ENCODE measurements at places on chromosomes 4 and X.

DNA sequence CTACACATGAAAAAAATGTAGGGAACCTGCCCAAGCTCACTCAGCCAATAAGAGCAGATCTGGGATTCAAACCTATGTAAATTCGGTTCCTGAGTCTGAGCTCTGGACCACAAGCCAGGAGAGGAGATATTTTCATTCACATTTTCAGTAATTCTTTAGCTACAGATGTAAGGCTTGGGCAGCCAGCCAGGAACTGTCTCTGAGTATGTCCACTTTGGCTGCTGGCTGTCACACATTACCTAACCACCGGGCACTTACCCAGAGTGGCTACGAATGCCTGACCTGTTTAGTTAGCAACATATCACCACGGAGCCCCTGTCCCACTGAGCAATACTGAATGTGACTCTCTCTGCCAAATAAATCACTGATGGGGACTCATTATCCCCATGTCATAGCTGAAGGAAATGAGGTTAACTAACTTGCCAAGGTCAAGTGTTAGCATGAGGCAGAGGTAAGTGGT is 15.3 kb downstream of the USP46 start:
- DNase-seq: peak; percentile 48

- no peak for DNase-seq
Observed at GRCh38 chrX:53317365-53318069, 36.1 kb upstream of the IQSEC2 start.

DNA sequence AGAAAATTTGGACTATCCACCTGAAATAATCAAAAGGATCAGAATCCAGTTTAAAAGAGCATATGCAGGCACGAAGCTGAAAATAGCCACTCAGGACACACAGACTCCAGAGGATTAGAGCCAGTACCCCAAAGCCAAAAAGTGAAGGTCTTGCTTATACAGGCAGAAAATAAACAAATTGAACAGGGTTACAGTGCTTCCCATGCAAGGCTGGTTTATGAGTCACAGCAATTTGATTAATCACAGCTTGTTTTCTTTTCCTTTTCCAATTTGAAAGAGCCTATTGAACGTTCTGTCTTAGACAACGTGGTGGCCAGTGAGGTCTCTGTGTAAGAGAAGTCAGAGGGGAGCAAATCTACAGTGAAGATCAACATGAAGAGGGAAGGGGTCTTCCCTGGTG is 10.2 kb downstream of the HGFAC start:
- no peak for DNase-seq

- no peak for DNase-seq
Observed at GRCh38 chr4:20831746-20832145, 131.5 kb downstream of the PACRGL start.

GRCh38 chrX:21666679-21667078 is 8.5 kb upstream of the KLHL34 start:
- DNase-seq: no peak

DNA sequence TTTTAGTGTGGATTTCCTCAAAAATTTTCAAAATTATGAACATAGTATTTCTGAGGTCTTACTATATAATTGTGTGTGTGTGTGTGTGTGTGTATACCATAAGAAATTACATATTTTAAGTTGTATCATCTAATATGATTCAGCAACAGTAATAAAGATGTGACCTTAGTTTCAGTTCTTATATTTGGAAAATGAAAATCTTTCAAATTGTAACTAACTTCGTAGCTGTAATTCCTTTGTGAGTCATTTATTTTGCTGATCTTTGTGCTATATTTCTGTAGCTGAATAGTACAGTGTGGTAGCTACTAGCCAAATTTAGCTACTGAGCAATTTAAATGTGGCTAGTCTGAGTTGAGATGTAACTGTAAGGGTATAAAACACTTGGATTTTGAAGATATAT is 116.4 kb downstream of the RAP1GDS1 start:
- no peak for DNase-seq

- DNase-seq: no peak
Observed at GRCh38 chrX:101028562-101028961, 23.3 kb downstream of the TRMT2B start.

DNA sequence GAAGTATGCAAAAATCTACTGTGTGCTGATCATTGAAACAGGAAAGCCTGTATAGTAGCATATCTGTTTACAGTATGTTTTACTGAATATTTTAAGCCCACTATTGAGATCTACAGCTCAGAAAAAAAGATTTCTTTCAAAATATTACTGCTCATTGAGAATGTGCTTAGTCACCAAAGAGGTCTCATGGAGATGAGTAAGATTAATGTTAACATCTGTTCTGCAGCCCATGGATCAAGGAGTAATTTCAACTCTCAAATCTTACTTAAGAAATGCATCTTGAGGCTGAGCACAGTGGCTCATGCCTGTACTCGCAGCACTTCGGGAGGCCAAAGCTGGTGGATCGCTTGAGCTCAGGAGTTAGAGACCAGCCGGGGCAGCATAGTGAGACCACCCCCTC is 3.3 kb downstream of the RNF4 start:
- DNase-seq: no peak

- DNase-seq: no peak
Observed at GRCh38 chr4:138348055-138348454, 105.9 kb upstream of the SLC7A11 start.

DNA sequence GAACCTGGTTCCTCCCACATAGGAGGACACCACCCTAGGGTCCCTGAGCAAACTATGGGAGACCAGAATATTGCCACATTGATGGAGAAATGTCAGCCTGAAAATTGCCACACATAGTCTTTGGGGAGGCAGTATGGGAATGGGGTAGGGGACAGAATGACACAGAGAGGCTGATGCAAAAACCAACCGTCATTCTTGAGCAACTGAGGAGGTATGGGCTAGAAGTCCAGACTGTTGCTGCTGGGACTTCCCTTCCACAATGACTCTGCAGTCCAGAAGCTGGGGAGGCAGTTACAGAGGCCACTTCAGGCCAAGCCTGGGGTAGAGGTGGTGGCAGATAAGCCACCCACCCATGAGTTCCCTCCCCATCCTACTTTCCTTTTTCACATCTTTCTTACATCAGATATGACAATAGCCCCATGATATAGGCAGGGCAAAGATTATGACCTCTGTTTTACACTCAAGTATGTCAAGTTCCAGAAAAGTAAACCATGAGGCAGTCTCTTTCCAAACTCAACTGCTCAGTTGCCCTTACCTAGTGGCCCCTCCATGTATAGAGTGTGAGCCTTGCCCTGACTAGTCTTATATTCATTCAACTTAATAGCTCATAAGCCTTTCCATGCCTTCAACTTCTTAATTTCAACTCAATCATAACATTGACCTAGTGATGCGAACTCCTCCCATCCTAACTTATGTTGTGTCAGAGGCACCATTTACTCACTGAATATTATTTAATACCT is 41.7 kb downstream of the VSIG4 start:
- no peak for DNase-seq

DNA sequence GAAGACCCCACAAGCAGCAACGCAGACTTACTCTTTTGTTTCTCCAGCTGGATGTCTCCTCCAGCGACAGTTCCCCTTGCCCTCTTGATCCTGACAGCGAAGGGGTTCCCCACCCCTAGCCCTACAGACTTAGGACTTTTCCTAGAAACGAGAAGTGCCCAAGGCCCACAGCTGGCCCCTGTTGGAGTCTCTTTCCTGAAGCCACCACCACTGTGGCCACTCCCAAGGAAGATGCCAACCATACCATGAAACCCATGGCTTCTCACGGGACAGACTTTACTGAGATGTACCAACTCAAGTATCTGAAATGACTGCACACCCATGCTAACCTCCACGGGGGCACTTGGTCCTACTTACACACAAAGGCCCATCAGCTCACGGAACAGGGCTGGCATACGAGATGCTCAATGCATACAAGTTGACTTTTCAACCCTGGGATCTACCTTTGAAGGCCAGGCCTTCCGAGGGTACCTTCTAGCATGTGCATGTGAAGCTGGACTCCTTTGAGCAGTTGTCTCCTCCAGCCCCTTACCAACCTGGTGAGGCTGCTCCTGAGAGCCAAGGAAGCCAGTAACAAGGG is 924 bp upstream of the IRAK1 start:
- no peak for DNase-seq

- no peak for DNase-seq
Observed at GRCh38 chrX:9873952-9874351, 87.7 kb downstream of the SHROOM2 start.

GRCh38 chr4:182809417-182810102 is 107.6 kb downstream of the DCTD start:
- no peak for DNase-seq

- no peak for DNase-seq
Observed at GRCh38 chr4:126441173-126442035, 1126.6 kb downstream of the FAT4 start.

- no peak for DNase-seq
Observed at GRCh38 chr4:21377046-21377445, 571.5 kb downstream of the KCNIP4 start.

DNA sequence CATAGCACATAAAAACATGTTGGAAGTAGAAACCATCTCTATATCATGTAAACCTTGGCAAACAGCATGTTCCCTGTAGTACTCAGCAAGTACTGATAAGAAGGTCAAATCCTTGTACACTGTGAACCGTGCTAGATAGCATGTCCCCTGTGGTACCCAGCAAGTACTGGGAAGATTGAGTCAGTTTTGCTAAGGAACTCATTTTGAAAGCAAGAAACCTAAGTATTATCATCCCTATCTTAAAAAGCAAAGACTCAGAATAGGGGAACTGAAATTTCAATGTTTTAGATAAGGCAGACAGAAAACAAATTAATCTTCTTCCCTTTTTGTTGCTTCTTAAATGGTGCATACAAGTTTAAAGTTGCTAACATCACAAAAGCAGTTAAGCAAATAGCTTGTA is 180.2 kb downstream of the RBM46 start:
- no peak for DNase-seq

DNA sequence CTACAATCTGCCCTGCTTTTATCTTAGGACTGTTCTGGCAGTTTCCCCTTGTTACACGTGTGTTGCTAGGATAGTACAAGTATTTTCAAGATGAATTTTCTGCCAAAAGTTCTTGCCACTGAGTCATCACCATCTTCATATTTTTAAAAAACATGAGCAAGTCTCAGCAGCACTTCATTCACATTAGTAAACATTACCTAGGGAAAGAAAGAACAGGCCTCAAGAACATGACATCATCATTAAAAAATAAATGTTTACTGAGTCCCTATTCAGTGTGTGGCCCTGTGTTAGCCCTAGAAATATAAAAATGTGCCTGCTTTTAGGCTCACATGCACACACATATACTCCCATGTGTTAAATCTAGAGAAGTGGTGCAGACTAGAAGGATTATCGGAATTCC is 18.7 kb upstream of the GPC3 start:
- no peak for DNase-seq

DNA sequence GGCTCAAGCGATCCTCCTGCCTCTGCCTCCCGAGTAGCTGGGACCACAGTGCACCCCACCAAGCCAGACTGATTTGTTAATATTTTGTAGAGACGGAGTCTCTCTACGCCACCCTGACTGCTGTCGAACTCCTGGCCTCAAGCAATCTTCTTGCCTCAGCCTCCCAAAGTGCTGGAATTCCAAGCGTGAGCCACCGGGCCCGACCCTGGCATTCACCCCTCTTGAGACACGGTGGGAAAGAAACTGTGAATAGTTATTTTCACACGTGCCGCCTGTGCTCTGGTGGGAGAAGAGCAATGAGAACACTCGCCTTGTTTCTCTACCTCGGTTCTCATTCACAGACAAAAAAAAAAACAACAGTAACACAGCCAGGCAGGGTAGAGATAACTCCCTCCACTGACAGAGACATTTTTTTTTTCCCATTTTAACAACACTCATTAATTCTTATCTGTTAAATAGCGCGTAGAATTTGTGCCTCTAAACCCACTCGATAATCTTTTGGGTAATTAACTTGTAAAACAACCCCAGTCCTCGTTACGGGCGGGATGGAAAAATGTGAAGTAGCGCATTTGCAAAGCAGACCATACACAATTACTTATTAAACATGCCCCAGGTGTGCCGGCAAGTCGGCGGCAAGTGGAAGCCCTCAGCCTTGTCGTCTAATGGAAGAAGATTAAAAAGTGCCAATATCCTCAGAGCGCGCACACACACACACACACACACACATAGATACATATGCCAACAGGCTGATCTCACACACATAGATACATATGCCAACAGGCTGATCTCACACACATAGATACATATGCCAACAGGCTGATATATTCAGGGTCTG is 103.3 kb downstream of the DHRSX start:
- no peak for DNase-seq

DNA sequence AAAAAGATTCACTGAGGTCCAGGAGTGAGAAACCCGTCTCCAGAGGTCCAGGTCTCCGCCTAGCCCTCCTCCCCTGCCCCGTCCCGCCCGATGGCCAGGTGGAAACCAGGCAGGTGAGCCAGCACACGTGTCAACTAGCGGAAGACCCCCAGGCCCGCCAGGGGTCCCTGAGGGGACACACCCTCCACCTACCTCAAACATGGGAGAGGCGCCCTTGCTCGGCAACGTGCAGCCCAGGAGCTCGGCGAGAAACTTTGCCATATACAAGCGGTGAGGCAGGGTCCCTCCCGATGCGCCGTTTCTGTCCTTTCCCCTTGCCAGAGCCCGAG is 330.0 kb downstream of the HNRNPD start:
- no peak for DNase-seq

GRCh38 chrX:13965531-13965930 is 64.2 kb downstream of the GEMIN8 start:
- no peak for DNase-seq

GRCh38 chr4:113776679-113777078 is 15.1 kb upstream of the CAMK2D start:
- no peak for DNase-seq

DNA sequence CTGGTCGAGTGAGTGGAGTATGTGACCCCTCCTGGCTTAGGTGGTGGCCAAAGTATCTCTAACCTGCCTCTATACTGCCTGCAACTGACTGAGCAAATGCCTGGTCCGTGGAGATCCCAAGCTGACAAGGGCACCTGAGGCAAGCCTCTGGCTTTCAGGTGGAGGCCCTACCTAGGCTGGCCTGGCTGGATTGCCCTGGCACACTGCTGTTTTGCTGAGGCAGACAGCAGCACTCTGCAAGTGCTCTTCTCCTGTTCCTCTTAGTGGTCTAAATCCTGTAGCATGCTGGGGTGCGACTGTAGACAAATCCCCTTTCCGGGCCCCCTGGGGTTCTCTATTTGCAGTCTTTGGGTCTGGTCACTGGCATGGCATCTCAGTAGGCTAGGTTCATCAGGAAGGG is 44.8 kb downstream of the PNMA5 start:
- DNase-seq: no peak

DNA sequence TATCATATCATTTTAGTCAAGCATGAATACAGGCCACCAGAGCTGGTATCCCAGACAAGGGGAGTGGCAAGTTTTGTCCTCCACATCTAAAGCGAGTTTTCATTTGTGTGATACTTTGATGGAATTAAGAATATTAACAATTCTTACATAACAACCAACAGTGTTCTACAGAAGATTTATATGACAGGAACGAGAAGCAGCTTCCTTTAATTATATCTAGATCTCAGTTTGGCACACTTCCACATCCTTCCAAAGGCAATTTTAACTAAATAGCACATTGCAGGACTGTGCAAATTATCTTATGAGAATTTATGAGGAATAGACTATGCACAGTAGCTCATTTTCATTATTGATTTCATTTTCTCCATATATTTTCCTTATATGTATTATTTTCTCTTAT is 121.2 kb upstream of the GUCY1A1 start:
- DNase-seq: no peak
